Peyer's patch (tissue), 4 donors: ENCODE measurements at places on chromosomes 5 and 9. TPM values are rescaled to one million over a fixed set of nuclear protein-coding genes. Genes with fewer than 3 reads are reported as not detected.
A peak's percentile ranks its signal among the peaks of the same experiment; 100 is the strongest.

The KCTD16 gene
- 1.7 TPM for total RNA-seq

The SNCB gene
- not detected for total RNA-seq

The TMEM215 gene
- total RNA-seq, result not detected

The SSBP2 gene
- total RNA-seq, result 22.3 TPM

The SAXO1 gene
- total RNA-seq, result not detected

The VCAN gene
- total RNA-seq, result 10.5 TPM

The GARNL3 gene
- total RNA-seq, result 14.7 TPM

The MYOZ3 gene
- 0.54 TPM for total RNA-seq

The AGTPBP1 gene
- total RNA-seq, result 11.0 TPM

The HRCT1 gene
- total RNA-seq, result 9.1 TPM

The FBXW2 gene
- total RNA-seq, result 72.7 TPM

GRCh38 chr5:53464722-53465121 is 15.7 kb upstream of the FST start:
- H3K36me3 ChIP-seq, result no peaks in the 10 kb centered on the region
- no peak for DNase-seq
- H3K27me3 ChIP-seq, result no peaks in the 10 kb centered on the region
- no peak overlapping the region for H3K4me3 ChIP-seq
- no peaks in the 10 kb centered on the region for H3K4me1 ChIP-seq

- H3K27ac ChIP-seq, result no peak overlapping the region
- H3K36me3 ChIP-seq, result no peaks in the 10 kb centered on the region
- no peak overlapping the region for H3K4me3 ChIP-seq
- H3K27me3 ChIP-seq, result no peaks in the 10 kb centered on the region
- no peaks in the 10 kb centered on the region for H3K4me1 ChIP-seq
Observed at GRCh38 chr5:105409695-105410094, 1847.1 kb upstream of the NUDT12 start.

- H3K27ac ChIP-seq, result no peak overlapping the region
- no peaks in the 10 kb centered on the region for H3K27me3 ChIP-seq
- no peaks in the 10 kb centered on the region for H3K36me3 ChIP-seq
Observed at GRCh38 chr5:178595150-178595549, 5.0 kb upstream of the COL23A1 start.

- H3K36me3 ChIP-seq, result no peaks in the 10 kb centered on the region
- H3K4me3 ChIP-seq, result peak overlapping the region; percentile 93
- peak overlapping the region; percentile 95 for H3K27ac ChIP-seq
- DNase-seq, result no peak
- H3K27me3 ChIP-seq, result no peaks in the 10 kb centered on the region
Observed at GRCh38 chr9:111632060-111632459, 926 bp downstream of the DNAJC25 start.

- H3K36me3 ChIP-seq, result no peaks in the 10 kb centered on the region
- H3K27ac ChIP-seq, result no peak overlapping the region
- no peaks in the 10 kb centered on the region for H3K4me1 ChIP-seq
- DNase-seq, result no peak
Observed at GRCh38 chr9:77040340-77040739, 20.9 kb downstream of the FOXB2 start.

DNA sequence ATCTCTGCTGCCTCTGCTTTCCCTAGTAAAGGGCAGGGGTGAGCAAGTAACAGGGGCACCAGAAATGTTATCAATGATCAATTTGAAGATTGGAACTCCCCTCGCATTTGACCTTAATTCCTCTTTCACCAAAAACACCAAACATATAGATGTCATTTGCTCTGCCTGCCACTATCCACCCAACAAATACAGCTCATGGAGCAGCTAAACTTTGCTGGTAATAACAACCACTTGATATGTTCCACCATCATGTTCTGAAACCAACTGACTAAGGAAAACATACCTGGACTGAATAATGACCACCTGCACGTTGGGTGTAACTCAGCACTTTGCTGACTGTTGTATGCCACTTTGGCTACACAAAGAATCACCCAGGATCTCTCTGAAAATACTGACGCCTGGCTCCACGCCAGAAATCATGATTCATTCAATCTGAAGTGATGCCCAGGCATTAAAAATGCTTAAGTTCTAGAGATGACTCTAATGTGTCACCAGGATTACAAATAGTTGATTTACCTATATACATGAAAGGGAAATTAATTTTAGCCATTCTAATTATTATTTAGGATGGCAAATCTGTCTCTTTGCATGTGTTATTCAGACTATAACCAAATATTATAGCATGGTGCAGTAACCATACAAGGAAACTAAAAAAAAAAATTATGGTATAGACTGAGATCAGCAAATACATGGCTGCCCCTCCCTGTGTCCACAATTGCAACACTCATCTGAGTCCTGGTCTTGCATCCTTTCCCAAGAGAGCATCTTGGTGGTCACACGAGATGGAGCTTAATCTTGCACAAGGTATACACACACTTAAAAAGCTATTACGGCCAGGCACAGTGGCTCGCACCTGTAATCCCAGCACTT is 43.1 kb upstream of the TTC39B start:
- no peaks in the 10 kb centered on the region for H3K4me1 ChIP-seq
- no peak for DNase-seq
- no peak overlapping the region for H3K27ac ChIP-seq
- no peaks in the 10 kb centered on the region for H3K27me3 ChIP-seq
- no peaks in the 10 kb centered on the region for H3K36me3 ChIP-seq
- no peak overlapping the region for H3K4me3 ChIP-seq

DNA sequence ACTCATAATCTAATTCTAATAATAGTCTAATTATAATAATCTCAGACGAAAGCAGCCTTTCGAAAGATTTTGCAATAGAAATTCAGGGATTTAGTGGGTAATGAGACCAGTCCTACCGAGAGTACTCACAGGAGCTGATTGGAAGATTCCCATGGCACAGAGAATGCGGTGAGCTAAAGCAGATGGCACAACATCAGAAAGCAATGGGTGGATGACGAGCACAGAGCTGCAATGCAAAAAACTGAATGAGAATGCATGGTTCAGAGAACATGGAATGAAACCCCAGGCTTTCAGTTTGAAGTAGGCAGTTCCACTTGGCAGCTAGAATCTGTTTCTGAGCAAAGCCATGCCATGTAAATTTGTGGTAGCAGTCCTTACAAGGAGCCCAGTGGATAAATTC is 78.2 kb upstream of the SPINK5 start:
- no peak overlapping the region for H3K27ac ChIP-seq
- no peaks in the 10 kb centered on the region for H3K36me3 ChIP-seq
- DNase-seq, result no peak
- H3K4me3 ChIP-seq, result no peak overlapping the region
- H3K4me1 ChIP-seq, result no peaks in the 10 kb centered on the region

GRCh38 chr9:33676746-33677505 is 118.4 kb upstream of the PRSS3 start:
- peak; percentile 17 for DNase-seq
- H3K36me3 ChIP-seq, result no peaks in the 10 kb centered on the region
- H3K4me3 ChIP-seq, result peak overlapping the region; percentile 36
- H3K27ac ChIP-seq, result peak overlapping the region; percentile 60
- H3K4me1 ChIP-seq, result no peaks in the 10 kb centered on the region

DNA sequence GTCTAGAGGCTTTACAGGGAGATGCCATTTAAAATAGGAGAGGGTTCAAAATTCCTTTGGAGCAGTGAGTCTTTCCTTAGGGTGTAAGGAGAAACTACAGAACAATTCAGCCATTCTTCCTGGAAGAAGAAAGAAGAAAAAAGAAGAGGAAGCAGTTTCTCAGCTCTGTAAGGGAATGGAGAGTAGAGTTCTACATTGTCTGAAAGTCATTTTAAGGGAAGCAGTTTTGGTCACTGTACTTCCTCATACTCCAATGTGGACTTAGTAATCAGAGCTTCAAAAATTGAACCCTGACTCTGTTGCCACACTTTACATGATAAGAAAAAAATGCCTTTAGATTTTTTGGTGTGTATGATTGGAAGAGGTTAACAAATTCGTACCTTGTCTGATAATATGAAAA is 122.4 kb downstream of the LRRC70 start:
- no peak overlapping the region for H3K4me3 ChIP-seq
- H3K36me3 ChIP-seq, result no peaks in the 10 kb centered on the region
- H3K4me1 ChIP-seq, result no peaks in the 10 kb centered on the region
- no peaks in the 10 kb centered on the region for H3K27me3 ChIP-seq
- no peak overlapping the region for H3K27ac ChIP-seq

GRCh38 chr5:36237751-36238150 is 4.0 kb downstream of the NADK2 start:
- H3K27ac ChIP-seq, result no peak overlapping the region
- no peaks in the 10 kb centered on the region for H3K4me1 ChIP-seq
- no peaks in the 10 kb centered on the region for H3K27me3 ChIP-seq
- no peak for DNase-seq
- H3K36me3 ChIP-seq, result no peaks in the 10 kb centered on the region

GRCh38 chr5:117681431-117682254 is 1107.0 kb upstream of the SEMA6A start:
- no peak overlapping the region for H3K27ac ChIP-seq
- H3K27me3 ChIP-seq, result no peaks in the 10 kb centered on the region
- H3K4me3 ChIP-seq, result no peak overlapping the region
- no peaks in the 10 kb centered on the region for H3K36me3 ChIP-seq
- no peak for DNase-seq

DNA sequence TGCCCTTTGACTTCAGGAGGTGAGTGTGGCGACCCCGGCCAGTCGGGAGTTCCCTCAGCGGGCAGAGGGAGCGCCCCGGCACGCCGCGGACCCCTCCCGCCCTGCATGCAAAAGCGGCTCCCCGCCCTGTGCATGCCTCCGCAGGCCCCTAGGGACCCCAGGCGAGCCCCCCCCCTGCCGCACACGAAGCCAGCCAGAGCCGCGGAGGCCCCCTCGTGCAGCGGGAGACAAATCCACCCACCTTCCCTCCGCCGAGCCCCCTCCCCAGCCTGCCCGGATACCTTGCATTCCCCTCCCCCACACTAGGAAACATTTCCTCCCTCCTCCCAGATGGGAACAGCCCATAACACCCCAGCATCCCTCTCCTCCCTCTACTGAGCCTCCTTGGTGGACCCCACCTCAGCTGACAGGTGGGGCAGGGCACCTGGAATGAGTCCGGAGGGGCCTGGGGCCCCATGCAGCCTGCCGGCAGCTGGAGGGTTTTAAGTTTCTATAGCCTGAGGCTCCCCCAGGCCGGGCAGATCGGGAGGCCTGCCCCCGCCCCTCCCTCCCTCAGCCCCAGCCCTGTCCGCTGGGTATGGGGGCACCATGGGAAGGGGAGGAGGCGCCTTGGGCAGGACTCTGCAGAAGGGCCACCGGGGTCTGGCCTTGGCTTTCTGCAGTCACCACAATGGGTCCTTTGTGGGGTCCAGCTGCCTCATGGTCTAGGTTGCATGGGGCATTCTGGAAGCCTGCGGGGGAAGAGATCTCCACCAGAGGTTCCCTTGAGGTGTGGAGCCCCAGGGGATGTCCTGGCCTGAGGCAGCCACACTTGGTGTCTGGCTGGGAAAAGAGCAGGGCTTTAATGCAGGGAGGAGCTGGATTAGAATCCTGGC is 601 bp downstream of the ERGIC1 start:
- H3K27me3 ChIP-seq, result no peaks in the 10 kb centered on the region
- peaks cover 27% of the 10 kb centered on the region for H3K4me1 ChIP-seq
- DNase-seq, result peak; percentile 55
- H3K4me3 ChIP-seq, result peak overlapping the region; percentile 96
- peak overlapping the region; percentile 93 for H3K27ac ChIP-seq

GRCh38 chr5:98750693-98751092 is 22.8 kb upstream of the RGMB start:
- H3K4me1 ChIP-seq, result no peaks in the 10 kb centered on the region
- no peaks in the 10 kb centered on the region for H3K27me3 ChIP-seq
- no peaks in the 10 kb centered on the region for H3K36me3 ChIP-seq
- no peak overlapping the region for H3K27ac ChIP-seq
- no peak overlapping the region for H3K4me3 ChIP-seq

DNA sequence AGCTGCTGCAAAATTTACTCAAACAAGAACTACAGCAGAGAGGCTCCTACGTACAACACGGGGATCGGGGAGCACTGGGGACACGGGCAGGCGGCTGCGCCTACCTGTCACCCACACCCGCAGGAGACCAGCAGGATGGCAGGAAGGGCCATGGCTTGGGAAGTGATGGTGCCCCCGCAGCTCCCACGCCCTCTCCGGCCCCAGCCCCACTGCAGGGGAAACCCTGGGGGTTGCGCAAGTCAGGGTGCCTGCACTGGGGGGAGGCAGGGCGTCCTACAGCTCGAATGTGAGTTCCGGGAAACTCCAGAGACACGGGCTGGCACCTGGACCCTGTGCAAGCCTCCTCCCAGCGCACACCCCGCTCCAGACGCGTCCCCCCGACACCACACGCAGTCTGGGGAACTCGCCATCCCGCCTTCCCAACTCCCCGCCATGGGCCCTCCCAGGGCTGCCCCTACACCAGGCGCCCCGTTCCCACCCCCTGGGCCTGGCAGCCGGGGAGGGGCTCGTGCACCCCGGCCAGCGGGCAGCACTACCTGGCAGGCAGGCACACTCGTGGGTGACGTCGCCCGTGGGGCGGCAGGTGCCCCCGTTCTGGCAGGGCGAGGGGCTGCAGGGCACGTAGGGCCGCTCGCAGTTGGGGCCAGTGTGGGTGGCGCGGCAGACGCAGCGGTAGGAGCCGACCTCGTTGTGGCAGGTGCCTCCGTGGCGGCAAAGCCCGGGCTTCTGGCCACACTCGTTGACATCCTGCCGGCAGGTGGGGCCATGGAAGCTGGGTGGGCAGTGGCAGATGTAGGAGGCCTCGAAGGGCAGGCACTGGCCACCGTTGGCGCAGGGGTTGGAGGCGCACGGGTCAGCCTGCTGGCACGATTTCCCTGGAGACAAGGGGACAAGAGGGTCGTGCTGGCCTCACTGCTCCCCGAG is 23.3 kb downstream of the NOTCH1 start:
- no peak for DNase-seq
- H3K36me3 ChIP-seq, result no peaks in the 10 kb centered on the region
- peak overlapping the region; percentile 65 for H3K27ac ChIP-seq
- no peaks in the 10 kb centered on the region for H3K27me3 ChIP-seq
- peaks cover 19% of the 10 kb centered on the region for H3K4me1 ChIP-seq

- H3K27ac ChIP-seq, result no peak overlapping the region
- no peaks in the 10 kb centered on the region for H3K4me1 ChIP-seq
- H3K36me3 ChIP-seq, result no peaks in the 10 kb centered on the region
- DNase-seq, result no peak
- H3K27me3 ChIP-seq, result no peaks in the 10 kb centered on the region
Observed at GRCh38 chr5:37580106-37580505, 201.0 kb downstream of the WDR70 start.

- no peak overlapping the region for H3K27ac ChIP-seq
- H3K27me3 ChIP-seq, result no peaks in the 10 kb centered on the region
- no peak overlapping the region for H3K4me3 ChIP-seq
- no peaks in the 10 kb centered on the region for H3K4me1 ChIP-seq
- no peak for DNase-seq
Observed at GRCh38 chr5:74504463-74504862, 136.1 kb downstream of the ENC1 start.

- no peaks in the 10 kb centered on the region for H3K27me3 ChIP-seq
- H3K4me3 ChIP-seq, result no peak overlapping the region
- no peaks in the 10 kb centered on the region for H3K36me3 ChIP-seq
- H3K27ac ChIP-seq, result no peak overlapping the region
Observed at GRCh38 chr5:138985256-138985655, 110.1 kb upstream of the LRRTM2 start.

GRCh38 chr9:86925686-86926085 is 21.6 kb downstream of the GAS1 start:
- H3K27ac ChIP-seq, result no peak overlapping the region
- no peaks in the 10 kb centered on the region for H3K4me1 ChIP-seq
- H3K36me3 ChIP-seq, result no peaks in the 10 kb centered on the region
- DNase-seq, result no peak
